ENCODE measurements at places on chromosomes 16 and 17.

GRCh38 chr16:49763826-49764225 lies 92.1 kb downstream of the ZNF423 start:
- DNase-seq: no peak

GRCh38 chr17:50779747-50780353 lies 12.5 kb upstream of the ANKRD40CL start:
- peak; percentile 41 for DNase-seq

DNA sequence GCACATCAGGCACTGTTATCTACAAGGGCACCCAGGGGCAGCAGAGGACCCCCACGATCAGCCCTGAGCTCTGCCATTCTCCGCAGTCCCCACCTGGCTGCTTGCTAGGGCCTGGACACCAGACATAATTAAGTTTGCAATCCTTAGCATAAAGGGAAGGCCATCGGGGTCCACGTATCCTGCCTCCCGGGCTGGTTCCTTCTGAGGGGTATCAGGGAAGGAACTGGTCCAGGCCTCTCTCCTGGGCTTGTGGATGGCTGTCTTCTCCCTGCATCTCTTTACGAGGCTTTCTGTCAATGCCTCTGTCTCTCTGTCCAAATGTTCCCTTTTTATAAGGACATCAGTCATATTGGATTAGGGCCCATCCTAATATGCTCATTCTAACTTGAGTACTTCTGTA lies 77.8 kb downstream of the CYLD start:
- no peak for DNase-seq

DNA sequence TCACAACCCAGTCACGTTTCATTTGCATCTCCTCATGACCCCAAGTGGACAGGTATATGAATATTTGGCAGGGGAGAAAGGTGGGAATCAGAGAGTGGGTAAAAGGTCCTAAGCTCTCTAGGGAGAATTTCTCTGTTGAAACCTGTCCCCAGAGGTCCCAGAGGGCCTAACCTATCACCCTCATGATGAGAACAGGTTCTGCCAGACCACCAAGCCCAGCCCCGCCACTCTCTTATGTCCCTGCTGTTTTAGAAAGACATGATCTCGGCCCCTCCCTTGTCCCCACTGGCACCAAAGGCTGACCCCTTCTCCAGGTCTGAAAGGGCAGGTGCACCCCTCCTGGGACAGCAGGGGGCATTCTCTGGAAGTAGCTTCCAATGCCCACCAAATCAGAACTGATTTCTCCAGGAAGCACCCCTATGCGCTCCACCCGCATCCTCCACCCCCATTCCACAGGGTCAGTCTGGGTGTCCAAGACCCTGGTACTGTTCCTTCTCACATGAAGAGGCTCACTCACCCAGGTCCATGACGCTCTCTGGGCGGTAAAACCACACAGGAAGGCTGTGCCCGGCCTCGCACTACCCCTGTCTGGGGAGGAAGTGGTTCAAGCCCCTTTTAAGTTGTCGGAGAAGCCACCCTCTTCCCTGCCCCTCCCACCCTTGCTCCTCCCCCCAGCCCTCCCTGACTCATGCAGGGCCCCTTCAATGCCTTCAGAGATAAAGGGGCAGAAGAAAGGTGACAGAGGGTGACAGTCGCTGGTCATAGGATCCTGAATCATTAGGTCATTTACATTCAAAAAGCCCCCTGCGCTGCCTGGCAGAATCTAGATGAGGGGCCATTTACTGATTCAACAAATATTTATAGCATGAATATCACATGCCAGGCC lies at the start of gene CCR7:
CCR7 (minus strand) TSS at position 590 of the 886 bp plus-strand sequence; CDS start at position 527, 63 bp downstream.
- DNase-seq: peak; percentile 85

- DNase-seq: no peak
These were observed 93.4 kb downstream of the NCOR1 start for GRCh38 chr17:16121915-16122314.

- no peak for DNase-seq
These were observed 3.1 kb upstream of the TPPP3 start for GRCh38 chr16:67396159-67397035.

GRCh38 chr16:81466356-81466980 lies 21.9 kb downstream of the CMIP start:
- DNase-seq: no peak

DNA sequence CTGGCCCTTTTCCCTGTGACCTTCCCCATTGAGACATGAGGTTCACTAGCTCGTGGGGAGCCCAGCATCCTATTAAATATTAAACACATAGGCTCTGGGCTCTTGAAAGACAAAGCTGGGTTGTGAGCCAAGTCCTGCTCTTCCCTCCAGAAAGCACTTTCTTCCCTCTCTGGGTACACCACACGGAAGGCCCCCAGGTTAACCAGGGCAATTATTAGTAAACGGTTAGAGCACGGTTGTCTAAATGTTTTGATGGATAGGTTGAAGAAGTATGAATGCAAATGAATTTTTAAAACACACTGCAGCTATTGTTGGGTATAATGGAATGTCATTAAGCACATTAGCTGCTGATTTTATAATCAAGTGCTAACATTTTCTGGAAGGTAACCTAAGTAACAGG lies 32.7 kb upstream of the CDH13 start:
- DNase-seq: no peak

- no peak for DNase-seq
These were observed 21.7 kb upstream of the UBTF start for GRCh38 chr17:44241106-44241624.

DNA sequence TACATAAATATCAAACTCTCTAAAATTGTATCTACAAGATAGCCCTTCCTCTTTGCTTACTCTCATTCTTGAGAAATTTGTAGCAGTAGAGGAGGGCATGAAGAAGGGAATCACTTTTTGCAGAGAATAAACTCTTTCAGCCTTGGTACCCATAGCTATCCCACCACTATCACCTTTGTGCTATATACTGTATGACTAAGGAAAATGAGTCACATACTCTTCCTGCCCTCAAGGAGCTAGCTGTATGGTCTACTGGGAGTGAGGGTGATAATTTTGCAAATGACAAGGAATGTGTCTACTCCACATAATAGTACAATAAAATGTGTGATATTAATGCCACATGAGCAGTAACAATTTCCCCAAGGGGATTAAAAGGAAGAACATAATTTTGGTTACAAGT lies 184.6 kb upstream of the WSB1 start:
- DNase-seq: no peak

- peak; percentile 77 for DNase-seq
These were observed 618 bp downstream of the TRIM47 start for GRCh38 chr17:75877752-75878173.

DNA sequence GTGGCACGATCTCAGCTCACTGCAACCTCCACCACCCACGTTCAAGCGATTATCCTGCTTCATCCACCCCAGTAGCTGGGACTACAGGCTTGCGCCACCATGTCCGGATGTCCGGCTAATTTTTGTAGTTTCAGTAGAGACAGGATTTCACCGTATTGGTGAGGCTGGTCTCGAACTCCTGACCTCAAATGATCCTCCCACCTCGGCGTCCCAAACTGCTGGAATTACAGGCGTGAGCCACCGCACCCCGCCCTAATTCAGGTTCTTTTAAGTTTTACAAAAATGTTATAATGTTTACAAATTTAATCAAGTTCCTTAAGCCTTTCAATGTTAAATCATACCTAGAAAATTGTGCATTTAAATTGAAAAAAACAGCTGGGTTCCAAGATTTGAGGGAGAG lies 13.3 kb upstream of the GJD3 start:
- no peak for DNase-seq

- DNase-seq: no peak
These were observed 6.7 kb downstream of the NDUFAF8 start for GRCh38 chr17:81245665-81246342.

DNA sequence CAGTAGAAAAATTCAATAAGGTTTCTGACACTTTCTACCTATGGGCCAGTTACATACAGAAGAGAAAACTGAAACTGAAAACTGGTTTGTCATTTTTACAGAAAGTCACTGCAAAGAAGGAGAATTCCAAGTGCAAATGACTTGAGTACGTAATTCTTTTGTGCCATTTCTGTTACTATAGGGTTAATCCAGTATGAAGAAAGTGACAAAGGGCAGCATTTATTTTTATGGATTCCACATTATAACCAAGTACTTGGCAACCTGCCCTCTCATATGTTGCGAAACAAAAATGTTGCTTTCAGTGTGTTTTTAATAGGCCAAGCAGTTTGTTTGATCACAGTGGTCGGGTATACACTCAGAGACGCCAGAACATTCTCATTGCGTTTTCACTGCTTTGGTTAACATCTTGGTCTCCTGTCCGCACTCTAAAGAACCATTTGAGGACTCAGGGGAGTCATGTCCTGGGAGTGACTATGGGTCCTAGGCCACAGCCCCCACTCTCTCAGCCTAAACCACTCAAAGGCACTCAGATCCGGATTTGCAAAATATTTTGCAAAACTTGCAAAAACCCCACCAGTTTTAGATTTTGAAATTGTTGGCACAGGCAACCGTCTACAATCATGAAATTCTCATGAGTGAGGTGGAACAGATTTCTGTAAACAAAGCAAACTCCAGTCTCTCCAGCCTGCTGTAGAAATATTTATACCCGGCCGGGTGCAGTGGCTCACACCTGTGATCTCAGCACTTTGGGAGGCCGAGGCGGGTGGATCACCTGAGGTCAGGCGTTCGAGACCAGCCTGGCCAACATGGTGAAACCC lies 15.4 kb upstream of the HELZ start:
- no peak for DNase-seq

- DNase-seq: no peak
These were observed 27.4 kb upstream of the PHB1 start for GRCh38 chr17:49442041-49442440.

GRCh38 chr16:55641430-55642056 lies 14.2 kb upstream of the SLC6A2 start:
- no peak for DNase-seq

GRCh38 chr16:17160285-17160853 lies 310.4 kb downstream of the XYLT1 start:
- no peak for DNase-seq

DNA sequence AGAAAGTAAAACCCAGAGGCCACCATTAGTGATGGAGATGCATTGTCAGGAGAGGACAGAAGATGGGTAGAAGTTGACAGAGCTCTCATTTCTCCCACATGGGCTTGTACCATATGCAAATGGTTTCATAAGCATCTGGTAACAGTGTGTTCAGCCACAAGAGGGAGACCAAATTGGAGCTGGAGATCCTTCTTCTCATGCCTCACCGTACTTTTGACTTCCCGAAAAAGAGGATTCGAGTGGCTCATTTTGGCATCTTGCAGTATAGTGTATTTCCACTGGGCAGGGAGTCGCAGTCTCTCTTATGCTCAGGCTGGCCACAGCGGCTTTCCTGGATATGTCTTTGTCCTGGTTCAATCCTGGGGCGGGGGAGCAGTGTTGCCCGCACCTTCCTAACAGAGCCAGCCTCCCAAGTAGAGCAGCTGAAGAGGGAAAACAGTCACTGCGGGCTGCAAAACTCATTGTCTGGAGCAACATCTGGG lies 23.8 kb downstream of the TBC1D3B start:
- no peak for DNase-seq

GRCh38 chr16:87698676-87699199 lies 67.0 kb downstream of the KLHDC4 start:
- no peak for DNase-seq

DNA sequence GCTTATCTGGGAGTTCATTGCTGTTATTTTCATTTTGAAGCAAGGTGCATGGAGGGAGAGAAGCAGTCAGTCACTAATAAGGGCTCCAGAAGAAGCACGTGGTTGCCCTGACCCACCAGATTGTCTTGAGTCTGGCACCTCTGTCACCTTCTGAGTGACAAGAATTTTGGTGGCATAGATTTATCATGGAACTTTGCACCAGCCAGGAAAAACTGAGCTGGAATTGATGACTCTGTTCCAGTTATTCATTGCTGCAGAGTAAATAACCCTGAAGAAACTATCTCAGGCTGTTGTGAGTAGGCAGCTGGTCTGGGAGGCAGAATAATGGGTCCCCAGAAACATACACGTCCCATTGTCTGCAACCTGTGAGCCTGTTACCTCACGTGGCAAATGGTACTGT lies 44.8 kb downstream of the HSD17B2 start:
- DNase-seq: no peak

DNA sequence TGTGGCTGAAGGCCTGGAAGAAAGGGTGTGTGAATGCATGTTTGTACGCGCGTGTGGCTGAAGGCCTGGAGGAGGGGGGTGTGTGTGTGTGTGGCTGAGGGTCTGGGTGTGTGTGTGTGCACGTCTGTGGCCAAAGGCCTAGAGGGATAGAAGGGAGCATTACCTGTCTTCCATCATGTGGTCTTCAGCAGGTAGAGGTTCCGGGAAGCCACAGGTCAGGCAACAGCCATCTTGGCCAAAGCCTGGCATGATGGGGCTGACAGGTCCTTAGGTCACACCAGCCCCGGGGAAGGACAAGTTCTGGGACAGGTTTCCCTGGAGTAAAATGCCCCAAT lies 5.2 kb downstream of the LITAFD start:
- no peak for DNase-seq

GRCh38 chr17:41962111-41962510 lies 4.5 kb upstream of the CNP start:
- DNase-seq: no peak

- no peak for DNase-seq
These were observed 20.3 kb downstream of the KIFC3 start for GRCh38 chr16:57781741-57782606.

GRCh38 chr17:34567691-34568465 lies 11.5 kb upstream of the TMEM132E start:
- DNase-seq: no peak

DNA sequence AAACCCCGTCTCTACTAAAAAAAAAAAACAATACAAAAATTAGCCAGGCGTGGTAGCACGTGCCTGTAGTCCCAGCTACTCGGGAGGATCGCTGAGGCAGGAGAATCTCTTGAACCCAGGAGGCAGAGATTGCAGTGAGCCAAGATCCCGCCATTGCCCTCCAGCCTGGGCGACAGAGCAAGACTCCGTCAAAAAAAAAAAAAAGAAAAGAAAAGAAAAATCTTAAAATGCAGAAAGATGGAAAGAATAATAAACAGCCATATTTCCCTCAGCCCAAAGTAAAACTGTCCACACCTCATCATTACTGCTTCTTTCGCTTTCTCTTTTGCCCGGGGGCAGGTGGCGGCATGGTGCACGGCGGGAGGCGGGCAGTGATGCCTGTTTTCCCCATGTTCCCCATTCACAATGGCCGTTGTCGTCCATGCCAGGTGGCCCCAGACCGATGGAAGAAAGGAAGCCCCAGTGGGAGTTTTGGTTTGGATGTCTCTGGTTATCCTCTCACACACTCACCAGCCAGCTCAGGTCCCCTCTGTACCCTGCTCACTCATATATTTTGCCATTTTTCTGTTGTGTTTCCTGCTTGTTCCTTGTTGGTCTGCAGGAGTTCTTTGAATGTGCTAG lies 37.0 kb upstream of the PEMT start:
- peak; percentile 47 for DNase-seq

- DNase-seq: no peak
These were observed 30.8 kb downstream of the GPR139 start for GRCh38 chr16:20042848-20043247.

GRCh38 chr16:29761882-29762281 lies 16.1 kb upstream of the C16orf54 start:
- no peak for DNase-seq

GRCh38 chr16:566475-567372 lies at the start of gene NHLRC4:
Gene NHLRC4 (plus strand): TSS chr16:567005. CDS start chr16:568048, 1,043 bp downstream.
- DNase-seq: peak; percentile 72

DNA sequence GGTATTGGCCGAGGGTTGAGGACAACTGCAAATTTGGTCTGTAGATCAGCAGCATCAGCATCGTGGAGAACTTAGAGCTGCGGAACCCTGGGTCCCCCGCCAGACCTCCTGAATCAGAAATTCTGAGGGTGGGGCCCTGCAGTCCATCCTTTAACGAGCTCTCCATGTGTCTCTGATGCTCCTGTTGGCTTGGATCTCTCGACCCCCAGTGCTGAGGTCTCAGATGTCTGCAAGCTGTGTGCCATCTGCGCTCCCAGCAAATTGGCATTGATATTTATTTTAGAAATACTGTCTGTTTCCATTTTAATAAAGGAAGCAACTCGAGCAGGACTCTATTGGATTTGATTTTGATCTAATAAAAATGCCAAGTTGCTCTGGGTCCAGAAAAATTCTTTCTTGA lies 250.0 kb downstream of the KATNIP start:
- no peak for DNase-seq

All from stimulated activated CD4-positive, alpha-beta T cell treated with anti-CD3 and anti-CD28 coated beads, Interleukin-15, amount 100 ng/mL, for 24 hours (primary cell).